ENCODE measurements at places on chromosomes 1 and 21.

- no peak for DNase-seq
These were observed 113.5 kb downstream of the LHX9 start for GRCh38 chr1:198030682-198031081.

DNA sequence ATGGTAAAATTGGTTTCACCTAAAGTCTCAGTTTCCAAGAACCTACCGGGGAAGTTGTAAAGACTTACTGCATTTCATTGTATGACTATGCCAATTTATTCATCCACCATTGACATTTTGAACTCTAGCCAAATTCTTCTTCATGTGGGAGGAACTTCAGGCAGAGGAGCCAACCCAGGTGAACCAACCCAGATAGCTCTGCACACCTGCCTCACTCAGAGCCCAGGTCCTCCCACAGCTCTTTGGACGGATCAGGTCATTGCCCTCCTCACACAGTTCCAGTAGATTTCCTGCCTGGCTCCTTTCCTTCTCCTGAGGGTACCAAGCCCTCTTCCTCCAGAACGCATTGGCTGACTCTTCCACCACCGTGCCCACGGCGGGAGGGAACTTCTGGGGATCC is 121.7 kb downstream of the DTL start:
- DNase-seq, result no peak

DNA sequence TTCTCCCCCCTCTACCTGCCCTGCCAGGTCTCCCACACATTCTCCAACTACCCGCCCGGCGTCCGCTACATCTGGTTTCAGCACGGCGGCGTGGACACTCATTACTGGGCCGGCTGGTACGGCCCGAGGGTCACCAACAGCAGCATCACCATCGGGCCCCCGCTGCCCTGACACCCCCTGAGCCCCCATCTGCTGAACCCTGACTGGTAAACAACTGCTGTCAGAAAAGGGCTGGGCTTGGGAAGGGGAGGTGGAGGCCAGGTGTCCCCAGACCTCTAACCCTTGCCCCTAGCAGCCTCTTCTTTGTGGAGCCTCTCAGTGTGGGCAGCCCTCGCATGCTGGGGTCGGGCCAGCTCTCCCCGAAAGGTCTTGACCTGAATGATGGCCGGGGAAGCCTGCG is 2.9 kb upstream of the FBXO6 start:
- DNase-seq, result no peak

DNA sequence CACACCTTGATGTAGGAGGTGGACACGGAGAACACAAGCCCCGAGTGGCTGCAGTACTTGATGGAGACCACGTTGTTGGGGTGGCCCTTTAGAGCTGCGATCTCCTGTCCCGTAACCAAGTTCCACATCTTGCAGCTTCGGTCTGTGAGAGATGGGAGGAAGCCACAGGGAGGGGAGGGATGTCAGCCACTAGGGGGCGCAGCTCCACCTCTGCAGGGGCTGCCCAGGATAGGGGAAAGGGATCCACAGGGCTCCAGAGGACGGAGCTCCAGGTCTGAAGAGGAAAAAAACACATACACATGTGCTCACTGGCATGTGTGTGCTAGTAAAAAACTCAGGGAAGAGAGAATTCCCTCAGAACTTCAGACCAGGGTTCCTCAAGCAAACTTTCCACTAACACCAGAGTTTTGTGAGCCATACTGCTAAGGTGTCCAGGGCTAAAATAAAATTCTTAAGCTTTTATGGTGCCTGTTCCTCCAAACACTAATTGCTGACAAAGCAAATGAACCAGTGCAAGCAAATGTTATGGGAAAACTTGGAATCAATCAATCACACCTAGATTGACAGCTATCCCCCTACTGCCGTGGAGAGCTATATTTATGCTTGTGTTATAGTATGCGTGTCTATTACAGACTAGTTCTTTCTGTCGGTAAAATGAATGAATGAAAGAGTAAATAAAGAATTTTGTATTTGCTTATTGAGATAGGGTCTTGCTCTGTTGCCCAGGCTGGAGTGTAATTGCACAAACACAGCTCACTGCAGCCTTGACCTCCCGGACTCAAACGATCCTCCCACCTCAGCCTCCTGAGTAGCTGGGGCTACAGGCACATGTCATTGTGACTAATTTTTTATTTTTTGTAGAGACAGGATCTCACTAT is 43.7 kb downstream of the KIF21B start:
- no peak for DNase-seq

- no peak for DNase-seq
These were observed 134.6 kb upstream of the BARHL2 start for GRCh38 chr1:90851711-90852050.

GRCh38 chr1:110173466-110174105 is 23.3 kb downstream of the SLC6A17 start:
- DNase-seq, result no peak

- no peak for DNase-seq
These were observed 1.3 kb downstream of the PLA2G2E start for GRCh38 chr1:19922015-19922688.

- DNase-seq, result no peak
These were observed 59.6 kb upstream of the C1orf87 start for GRCh38 chr1:60133000-60133673.

DNA sequence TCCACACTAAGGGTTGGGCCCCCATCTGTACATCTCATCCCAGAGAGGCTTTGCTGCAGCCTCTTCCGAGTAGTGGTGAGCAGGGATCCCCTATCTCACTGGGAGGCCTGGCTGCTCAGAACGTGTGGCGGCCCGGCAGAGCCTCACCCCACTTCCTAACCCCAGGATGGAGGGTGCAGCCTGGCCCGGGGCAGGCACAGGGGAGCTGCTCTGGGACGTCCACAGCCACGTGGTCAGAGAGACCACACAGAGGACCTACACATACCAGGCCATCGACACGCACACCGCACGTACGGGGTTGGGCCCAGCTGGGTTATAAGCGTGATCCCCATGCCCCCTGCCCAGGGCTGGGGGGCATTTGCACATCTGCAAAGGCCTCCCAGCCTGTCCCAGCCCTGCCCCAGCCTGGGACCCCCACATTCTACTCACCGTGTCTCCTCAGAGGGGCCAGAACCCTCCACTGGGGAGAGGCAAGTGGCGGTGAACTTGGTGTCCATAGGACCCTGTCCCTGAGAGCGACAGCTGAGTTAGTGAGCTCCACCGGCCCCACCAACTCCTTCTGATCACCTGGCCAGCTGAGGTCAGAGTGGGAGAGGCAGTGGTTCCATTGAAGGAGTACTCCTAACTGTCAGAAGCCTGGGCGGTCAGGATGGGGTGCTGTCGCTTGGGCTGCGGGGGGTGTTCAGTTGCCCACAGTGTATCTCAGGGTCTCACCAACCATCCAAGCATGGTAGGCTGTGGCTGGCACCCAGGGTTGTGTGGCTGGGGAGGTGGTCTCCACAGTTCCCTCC is 41.2 kb downstream of the TRIM11 start:
- DNase-seq, result no peak

DNA sequence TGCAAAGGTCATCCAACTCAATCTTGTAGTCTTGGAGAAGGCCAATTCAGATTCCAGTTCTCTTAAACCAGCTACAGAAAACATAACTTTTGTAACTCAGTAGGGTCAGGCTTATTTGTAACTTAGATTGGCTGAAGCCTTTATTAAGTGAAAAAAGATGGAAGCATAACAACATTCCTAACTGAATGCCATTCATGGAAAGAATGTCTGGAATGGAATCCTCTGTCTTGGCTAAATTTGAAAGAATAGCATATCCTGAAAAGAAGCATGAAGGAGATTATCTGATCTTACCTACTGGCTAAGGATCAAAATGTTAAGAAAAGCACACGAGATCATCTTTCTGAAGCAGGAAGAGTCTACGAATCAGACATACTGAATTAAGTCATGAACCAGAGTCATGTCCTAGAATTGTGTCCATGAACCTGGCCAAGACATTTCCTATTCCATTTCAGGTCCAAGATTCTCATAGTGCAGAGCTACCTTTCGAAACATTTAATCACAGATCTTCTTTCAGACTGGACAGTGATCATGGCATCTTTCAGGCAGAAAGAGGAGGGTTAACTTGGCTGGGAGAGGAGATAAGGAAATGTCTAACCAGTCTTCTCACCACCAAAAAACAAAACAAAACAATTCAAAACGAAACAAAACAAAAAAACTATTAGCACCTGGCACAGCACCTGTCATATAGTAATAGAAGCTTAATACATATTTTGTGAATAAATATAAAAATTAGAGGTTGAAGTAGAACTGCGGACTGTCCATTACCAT is 75.6 kb downstream of the XCL2 start:
- no peak for DNase-seq

Data from NCI-H1436 treated with DMSO at 0.1 percent for 48 hours (cell line).